ENCODE measurements at places on chromosomes 6 and 20.
A peak's percentile ranks its signal among the peaks of the same experiment; 100 is the strongest.

DNA sequence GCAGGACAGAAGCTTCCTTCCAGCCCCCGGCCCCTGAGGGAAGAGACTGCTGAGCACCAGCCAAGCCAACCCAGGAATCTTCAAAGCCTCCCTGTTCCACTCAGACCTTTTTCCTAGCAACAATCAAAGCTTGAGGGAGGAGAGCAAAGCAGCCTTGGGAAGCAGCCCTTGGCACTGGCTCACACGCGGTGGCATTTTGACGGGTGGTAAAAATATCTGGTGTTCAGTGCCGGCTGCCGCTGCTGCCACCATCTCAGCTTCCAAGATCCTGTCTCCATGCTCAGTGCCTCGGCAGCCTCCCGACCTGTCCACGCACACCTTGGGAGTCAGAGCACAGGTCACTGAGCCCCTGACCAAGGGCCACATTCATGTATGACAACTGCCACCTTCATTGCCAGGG lies 170.1 kb downstream of the LRFN2 start:
- DNase-seq: no peak

GRCh38 chr6:24666097-24666640 lies 530 bp downstream of the TDP2 start:
- no peak for DNase-seq

- DNase-seq: no peak
These were observed 13.5 kb downstream of the IL22RA2 start for GRCh38 chr6:137159912-137160311.

DNA sequence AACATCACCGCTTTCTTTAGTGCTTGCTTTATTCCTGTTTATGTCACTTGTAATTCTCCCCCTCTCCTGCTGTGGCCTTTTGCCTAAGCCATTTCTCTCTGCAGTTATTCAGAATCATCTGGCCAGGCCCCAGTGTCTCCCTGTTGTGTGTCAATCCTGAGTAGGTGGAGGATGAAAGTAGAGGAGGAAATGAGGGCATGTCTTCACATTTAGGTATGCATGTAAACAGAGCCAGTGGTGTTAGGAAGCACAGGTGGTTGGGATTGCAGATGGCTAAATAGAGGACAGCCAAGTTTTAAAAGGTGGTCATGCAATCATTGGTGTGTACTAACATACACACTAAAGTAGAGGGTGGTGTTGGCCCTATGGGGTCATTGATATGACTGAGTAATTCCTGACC lies 5.2 kb downstream of the PRSS35 start:
- no peak for DNase-seq

- DNase-seq: no peak
These were observed 117.0 kb downstream of the BMP5 start for GRCh38 chr6:55758156-55758937.

- no peak for DNase-seq
These were observed 83.0 kb upstream of the CITED2 start for GRCh38 chr6:139457476-139457875.

DNA sequence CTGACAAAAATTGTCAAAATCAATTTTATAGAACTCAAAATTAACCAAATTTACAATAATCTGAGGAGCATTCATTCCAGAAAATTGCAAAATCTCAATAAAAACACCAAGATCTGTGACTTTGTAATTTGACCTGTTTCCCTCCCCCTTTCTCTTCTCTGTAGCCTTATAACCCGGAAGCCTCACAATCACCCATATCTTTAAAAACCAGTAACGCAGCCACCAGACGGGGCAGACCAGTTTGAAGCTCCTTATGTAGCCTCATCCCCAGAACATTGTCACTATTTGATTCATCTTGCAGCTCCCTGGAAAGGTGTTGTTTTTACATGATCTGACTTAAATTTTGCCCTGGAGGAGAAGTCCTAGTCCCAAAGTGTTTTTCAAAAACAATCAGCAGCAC lies 27.5 kb upstream of the TGM6 start:
- DNase-seq: no peak

- no peak for DNase-seq
These were observed 37.2 kb upstream of the PLCB1 start for GRCh38 chr20:8094850-8095249.

DNA sequence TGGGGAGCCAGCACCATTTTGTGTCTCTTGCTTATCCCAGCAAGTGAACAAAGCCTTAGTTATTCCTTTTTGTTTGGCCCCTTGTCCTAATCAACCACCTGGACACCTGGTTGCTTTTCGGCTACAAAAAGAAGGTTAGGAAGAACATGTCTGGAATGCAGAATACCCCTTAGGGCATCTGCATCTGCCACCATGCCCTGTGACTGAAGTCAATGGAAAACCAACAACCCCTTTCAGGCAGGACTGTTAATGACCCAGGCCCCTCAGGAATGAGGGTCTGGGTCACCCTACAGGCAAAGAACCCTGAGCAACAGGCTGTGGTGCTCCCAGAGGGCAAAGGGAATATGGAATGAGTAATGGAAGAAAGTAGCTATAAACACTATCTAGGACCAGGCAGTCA lies 78.5 kb downstream of the PDE10A start:
- no peak for DNase-seq

- DNase-seq: no peak
These were observed 102.0 kb upstream of the RPS6KA2 start for GRCh38 chr6:166728884-166729530.

- DNase-seq: peak; percentile 18
These were observed 602 bp upstream of the TSPYL4 start for GRCh38 chr6:116254297-116255056.

GRCh38 chr6:142746524-142746923 lies 198.5 kb downstream of the HIVEP2 start:
- peak; percentile 44 for DNase-seq

DNA sequence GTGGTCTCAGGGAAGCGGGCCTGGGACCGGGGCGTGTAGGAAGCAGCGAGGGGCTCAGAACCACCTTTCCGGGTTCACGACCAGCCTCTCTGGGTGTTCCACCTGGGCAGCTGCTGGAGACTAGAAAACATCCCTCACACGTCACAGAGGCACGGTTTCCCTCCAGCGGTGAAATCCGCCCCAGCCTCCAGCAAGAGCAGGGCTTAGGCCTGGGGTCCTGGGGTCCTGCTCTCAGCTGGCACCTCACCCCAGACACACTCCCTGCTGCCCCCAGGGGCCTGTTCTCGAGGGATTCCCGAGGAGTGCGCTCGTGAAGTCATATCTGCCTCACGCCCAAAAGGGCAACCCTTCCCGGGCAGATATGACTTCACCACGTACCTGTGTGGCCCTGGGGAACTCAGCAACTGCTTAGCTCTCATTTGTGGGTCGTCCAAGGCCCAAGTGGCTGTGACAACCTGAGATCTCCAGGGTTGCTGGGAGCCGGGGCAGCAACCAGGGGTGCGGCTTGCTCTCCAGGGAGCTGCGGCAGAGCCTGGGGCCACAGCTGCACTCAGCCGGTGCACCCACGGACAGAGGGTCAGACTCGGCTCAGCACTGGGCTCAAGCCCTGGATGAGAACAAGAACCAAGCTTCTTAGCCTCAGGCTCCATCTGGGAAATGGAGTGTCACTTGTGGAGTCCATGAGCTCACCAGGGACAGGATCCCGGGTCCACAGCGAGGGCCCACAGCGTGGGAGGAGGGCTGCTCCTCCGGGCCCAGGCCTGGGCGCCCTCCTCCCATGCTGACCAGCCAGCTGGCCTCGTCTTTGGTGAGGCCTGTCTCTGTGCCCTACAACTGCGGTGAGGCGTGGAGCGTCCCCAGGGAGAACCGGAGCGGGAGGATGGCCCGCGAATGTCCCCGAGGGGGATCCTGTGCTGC lies 661 bp downstream of the FNDC11 start:
- DNase-seq: no peak

DNA sequence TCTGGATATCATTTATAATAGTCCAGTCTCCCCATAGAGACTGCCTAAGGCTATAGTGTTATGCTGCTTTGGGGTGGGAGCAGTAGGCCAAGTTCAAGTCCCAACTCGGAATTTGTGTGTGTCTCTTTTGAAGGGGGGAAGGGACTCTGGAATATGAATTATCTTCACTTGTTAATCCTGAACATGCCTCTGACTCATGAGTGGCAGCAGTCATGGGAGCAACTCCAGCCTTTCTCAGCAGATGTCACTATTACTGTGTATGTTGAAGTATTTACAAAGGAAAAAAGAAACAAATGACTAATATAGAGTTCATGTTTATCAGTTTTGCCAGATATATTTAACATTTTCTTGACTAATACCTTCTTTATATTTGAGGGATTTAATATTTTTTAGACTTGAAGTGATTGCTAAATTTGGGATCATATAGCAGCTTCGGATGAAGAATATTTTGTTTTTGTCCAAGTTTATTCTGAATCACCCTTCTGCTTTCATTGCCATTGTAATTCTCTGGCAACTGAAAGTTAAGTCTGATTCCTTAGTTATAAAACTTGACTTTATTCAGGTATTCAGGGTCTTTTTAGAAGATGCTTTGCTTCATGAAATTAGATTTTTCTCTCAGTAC lies 23.4 kb downstream of the FAM217A start:
- DNase-seq: no peak

DNA sequence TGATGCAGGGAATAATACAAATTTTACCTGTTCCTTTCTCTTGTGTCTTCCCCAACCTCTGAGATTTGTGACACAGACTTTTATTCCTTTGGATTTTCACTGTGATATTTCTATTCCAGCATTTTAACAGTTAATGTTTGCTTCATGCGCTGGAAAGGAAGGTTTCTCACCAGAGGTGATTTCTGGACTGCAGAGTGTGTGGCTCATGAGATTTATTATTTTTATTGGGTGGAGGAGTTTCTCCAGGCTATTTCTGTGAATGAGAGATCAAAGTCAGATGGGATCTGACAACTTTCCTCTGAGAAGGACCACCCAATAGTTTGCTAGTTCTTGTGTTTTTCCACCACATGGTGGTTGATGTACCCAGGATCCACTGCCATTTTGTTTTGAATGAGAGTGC lies 377.5 kb downstream of the CDKAL1 start:
- DNase-seq: no peak

DNA sequence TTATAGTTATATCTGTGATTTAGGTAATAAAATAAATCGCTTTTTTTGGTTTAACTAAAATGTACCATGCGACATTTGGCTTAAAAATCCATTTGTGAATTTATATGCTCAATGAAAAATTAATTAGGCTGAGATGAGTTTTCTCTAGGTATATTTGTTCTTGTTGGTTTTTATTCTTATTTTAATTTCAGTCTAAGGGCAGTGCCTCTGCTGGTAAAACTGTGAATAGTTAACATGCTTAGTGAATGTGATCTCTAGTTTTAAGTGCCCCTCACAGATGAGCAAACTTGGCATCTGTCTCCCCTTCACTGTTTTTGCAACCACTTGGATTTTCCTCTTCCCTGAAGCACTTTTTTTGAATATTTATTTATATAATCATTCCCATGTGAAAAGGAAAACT lies 822.7 kb downstream of the GRIK2 start:
- no peak for DNase-seq

DNA sequence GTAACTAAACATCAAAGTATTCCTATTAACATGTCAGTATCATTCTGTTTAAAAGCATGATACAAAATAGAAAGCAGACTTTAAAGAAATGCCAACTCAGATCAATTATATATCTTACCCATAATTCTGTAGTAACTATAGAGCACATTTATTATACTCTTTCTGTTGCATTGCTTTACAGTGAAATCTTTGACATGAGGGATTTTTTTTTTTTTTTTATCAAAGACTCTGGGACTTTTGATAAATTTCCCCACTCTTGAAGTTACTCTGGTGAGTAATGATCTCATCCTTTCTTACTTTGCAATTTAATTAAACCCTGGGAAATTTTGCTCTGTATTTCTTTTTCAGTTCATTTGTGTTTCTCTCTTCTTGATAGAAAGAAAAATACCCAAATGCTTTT lies 17.4 kb downstream of the ADGRF4 start:
- DNase-seq: no peak

DNA sequence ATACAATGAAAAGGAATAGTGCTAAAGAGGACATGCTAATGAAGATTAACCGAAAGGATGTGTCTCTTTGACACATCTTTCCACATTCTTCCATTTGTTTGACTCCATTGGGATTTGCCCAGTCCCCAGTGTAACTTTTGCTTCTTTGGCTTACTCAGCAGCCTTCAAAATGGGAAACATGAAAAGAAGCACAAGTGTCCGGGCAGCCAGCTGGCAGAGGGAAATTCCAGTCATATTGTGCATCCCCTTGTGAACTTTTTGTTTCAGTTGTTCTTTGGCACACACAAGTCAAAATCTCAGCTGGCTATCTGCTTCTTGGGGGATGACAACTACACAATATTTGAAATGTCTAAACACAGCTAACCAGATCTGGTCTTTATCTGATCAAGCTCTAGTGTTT lies 157.4 kb downstream of the OGFRL1 start:
- DNase-seq: no peak

DNA sequence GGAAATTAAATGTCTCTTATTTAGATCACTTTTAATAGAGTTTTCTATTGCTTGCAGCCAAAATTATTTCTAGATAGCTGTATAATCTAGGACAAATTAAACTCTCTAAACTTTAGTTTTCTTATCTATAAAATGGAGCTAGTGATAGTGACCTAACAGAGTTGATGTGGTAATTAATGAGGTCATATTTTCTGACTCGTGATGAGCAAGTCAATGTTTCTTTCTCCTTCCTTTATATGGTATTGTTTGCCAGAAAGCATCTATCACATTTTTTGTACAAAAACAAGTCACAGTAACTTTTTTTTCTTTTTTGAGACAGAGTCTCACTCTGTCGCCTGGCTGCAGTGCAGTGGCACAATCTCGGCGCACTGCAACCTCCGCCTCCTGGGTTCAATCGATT lies 267.7 kb downstream of the FARS2 start:
- DNase-seq: no peak

DNA sequence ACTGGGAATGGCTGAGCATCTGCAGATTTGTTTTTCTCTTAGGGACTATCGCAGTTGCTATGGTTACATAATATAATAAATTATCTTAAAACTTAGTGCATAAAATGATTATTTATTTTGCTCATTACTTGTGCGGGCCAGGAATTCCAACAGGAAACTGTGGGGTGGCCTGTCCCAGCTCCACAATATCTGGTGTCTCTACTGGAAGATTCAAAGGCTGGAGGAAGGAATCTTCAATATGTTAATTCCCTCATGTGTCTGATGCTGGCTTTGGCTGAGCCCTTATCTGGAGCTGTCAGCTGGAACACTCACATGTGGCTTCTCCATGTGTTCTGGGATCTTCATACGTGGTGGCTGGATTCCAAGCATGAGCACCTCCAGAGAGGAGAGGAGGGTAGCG lies 23.9 kb upstream of the B3GAT2 start:
- DNase-seq: peak; percentile 70
